Activated CD4-positive, CD25-positive, alpha-beta regulatory T cell treated with anti-CD3 and anti-CD28 coated beads, Interleukin-2, amount 50 U/mL, for 16 hours (primary cell): ENCODE measurements at places on chromosomes 12 and 14.

DNA sequence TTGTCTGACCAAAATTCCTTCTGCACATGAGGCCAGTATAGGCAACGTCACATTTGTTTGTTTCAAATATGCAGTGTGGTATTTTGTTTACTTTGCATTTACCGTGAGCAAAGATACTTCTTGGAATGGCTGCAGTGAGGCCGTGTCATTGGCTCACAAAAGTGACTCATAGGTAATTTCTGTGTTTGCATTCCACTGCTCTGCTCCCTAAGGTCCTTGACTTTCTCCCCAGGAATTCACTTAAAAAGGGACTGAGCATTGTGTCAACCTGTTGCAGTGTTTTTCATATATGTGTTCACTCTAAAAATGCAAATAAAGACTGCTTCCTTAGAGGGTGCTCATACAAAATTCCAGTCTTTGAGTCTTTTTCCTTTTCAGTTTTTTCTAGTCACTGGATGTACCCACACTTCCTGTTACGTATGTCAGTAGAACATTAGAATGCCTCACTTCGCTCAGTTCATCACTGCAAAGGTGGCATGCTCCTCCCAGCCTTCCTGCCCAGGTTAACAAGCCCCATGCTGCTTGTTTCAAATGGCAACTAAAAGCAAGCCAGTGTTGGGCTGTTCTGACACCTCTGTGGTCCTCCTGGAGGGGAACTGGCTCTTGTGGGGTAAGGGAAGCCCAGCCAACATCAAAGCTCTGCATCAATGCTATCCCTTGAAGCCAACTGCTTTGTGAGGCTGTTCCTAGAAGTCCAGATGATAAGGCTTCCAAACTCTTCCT is 9.1 kb downstream of the C12orf76 start:
- DNase-seq, result peak; percentile 1

DNA sequence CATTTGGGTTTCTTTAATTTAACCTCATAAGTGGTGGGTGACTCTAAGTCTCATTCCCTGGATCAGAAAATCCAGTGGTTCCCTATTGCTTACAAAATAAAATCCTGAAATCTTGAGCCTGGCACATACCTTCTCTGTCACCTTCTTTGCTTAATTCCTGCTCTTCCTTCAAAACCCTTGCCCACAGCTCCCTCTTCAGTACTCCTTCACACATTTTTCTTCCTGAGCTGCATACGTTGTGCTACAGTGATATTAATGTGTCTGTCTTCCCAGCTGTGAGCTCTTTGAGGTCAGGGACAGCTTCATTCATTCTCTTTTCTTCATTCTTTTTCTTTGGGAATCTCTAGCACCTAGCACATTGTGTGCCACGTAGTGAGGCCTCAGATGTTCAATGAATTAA is 9.5 kb downstream of the TSPAN11 start:
- no peak for DNase-seq

DNA sequence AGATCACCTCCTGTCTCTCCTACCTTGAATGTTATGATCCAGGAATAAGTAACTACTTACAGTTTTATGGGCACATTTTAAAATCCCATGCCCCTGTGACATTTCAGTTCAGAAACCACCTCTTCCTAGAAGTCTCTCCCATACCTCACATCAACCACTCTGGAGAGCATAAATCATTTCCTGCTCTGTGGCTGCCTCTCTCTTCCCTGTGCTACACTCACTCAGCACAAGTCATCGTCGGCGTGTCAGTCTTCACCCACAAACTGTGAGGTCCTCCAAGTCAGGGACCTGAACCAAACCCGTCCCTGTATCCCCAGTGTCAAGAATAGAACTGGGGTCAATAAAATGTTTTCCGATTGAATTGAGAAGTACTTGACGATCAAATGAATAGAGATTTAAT is 863.3 kb downstream of the BCL11B start:
- no peak for DNase-seq

- DNase-seq, result no peak
Observed at GRCh38 chr12:124533456-124533855, 34.0 kb downstream of the NCOR2 start.

DNA sequence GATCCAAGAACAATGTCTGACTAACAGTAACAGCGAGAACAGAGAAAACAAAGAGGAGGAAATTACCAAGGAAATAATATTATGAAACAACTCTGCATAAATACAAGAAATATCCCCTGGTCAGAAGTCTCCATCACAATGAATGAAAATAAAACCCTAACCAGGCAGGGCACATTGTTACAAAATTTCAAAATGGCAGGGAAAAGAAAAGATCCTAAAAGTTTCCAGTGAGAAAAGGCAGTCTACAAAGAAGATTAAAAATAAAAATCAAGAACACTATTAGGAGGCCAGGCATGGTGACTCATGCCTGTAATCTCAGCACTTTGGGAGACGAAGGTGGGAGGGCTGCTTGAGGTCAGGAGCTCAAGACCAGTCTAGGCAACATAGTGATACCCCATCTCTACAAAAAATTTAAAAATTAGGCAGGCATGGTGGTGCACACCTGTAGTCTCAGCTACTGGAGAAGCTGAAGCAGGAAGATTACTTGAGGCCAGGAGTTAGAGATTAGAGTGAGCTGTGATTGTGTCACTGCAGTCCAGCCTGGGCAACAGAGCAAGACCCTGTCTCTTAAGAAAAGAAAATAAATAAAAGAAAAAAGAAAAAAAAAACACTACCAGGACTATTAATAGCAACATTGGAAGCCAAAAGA is 47.8 kb downstream of the FERMT2 start:
- no peak for DNase-seq

DNA sequence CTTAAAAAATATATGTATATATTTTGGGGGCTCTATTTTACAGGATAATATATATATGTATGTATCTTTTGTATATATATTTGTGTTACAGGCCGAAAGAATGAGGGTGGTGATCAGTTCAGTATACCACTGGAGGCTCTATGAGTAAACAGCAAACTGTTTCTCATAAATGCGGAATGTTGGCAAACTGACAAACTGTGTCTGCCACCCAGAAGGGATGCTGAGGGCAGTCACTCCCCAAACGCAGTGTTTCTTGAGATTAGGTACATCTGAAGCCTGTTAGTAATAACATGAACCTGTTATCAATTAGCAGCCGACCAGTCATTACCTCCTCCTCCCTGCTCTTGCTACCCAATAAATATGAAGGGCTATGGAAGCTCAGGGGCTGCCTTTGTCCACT is 20.8 kb downstream of the TNFAIP2 start:
- no peak for DNase-seq

- no peak for DNase-seq
Observed at GRCh38 chr14:75554482-75554881, 23.9 kb upstream of the FLVCR2 start.

DNA sequence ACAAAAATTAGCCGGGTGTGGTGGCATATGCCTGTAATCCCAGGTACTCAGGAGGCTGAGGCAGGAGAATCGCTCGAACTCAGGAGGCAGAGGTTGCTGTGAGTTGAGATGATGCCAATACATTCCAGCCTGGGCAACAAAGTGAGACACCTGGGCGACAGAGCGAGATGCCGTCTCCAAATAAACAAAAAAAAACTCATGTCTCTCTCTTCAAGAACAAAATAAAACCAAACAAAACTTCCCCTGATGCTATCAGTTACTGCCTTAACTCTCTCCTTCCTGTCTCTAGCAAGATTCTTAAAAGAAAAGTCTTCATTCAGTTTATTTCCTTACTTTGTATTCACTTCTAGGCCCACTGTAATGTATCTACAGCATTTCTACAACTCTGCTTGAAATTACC is 20.8 kb downstream of the KLHL28 start:
- DNase-seq, result no peak

DNA sequence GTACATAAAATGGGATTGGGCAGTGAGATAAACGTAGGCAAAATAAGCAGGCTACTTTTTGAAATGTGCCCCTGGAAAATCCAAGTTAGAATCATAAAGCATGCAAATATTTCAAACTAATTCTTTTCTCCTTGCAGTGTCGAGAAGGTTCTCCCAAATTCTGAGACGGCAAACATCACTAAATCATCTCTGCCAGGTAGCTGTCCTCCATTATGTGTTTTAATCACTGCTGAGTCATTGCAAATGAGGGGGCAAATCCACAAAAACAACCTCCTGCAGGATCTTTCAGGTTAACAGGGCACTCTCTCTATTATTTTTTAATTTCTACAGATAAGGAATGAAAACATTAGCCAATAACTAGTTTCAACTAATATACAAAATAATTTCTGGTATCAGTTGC is 63.2 kb upstream of the RIC8B start:
- no peak for DNase-seq

DNA sequence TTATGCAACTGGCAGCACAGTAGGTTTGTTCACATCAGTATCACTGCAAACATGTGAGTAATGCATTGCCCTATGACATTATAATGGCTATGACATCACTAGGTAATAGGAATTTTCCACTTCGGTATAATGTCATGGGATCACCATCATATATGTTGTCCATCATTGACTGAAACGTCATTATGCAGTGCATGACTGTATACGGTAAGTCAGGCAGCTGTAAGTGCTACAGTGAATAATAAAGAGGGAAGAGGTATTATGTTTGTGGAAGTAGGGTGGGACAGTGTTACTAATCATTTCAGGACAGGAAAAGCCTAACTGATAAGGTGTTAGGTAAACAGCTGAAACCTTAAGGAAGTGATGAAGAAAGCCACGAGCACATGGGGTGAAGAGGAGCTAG is 68.1 kb downstream of the ANO4 start:
- DNase-seq, result no peak

- DNase-seq, result no peak
Observed at GRCh38 chr14:73814153-73814552, 37.5 kb upstream of the PTGR2 start.

- no peak for DNase-seq
Observed at GRCh38 chr12:110111476-110112334, 12.5 kb upstream of the IFT81 start.

DNA sequence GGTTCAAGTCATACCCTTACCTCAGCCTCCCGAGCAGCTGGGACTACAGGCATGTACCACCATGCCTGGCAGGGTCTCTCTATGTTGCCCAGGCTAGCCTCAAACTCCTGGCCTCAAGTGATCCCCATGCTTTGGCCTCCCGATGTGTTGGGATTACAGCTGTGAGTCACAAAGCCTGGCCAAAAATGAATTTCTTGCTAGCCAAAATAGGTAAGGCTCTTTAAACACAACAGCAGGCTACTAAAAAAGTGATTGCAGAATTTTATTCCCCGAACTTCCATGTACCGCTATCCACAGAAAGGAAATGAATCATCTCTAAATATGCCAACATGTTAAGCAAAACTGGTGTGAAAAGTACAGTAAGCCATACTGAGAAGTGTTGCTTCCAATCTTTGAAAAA is 50.6 kb downstream of the WDHD1 start:
- no peak for DNase-seq

DNA sequence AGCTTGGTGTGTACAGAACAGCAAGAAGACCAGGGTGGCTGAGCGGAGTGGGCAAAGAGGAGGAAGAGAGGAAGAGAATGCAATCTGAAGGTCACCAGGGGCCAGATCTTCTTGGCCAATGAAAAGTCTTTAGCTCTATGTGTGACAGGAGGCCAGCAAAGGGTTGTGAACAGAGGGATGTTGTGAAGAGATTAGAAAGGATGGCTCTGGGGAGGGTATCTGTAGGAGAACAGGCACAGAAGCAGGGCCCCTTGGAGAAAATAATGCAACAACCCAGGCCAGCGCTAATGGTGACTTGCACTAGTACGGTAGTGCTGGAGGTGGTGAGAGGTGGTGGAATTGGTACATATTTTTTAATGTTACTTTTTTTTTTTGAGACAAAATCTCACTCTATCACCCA is 97.2 kb downstream of the NT5DC3 start:
- no peak for DNase-seq

GRCh38 chr12:19138551-19138950 is 9.0 kb downstream of the PLEKHA5 start:
- DNase-seq, result no peak

GRCh38 chr12:60148831-60149230 is 553.0 kb downstream of the SLC16A7 start:
- DNase-seq, result no peak
